ENCODE measurements at places on chromosomes 11 and 22. TPM values are rescaled to one million over a fixed set of nuclear protein-coding genes. Genes with fewer than 3 reads are reported as not detected.

Gene DDX25
- not detected for total RNA-seq

Gene BTG4
- not detected for total RNA-seq

Gene MB
- 0.85 TPM for total RNA-seq

Gene JAML
- not detected for total RNA-seq

Gene SCN3B
- total RNA-seq = under 0.01 TPM

Gene MPEG1
- total RNA-seq = not detected

Gene RAPSN
- 0.19 TPM for total RNA-seq
